ENCODE measurements at places on chromosomes 6 and 20.

- DNase-seq, result peak; percentile 67
Measured at GRCh38 chr20:2101865-2102584, 398 bp downstream of the STK35 start.

- DNase-seq, result no peak
Measured at GRCh38 chr6:53124131-53124800, 24.4 kb downstream of the GCM1 start.

GRCh38 chr6:34689742-34690141, 6.8 kb downstream of the ILRUN start:
- no peak for DNase-seq

GRCh38 chr6:44203955-44204354, 12.8 kb upstream of the MYMX start:
- DNase-seq, result no peak

DNA sequence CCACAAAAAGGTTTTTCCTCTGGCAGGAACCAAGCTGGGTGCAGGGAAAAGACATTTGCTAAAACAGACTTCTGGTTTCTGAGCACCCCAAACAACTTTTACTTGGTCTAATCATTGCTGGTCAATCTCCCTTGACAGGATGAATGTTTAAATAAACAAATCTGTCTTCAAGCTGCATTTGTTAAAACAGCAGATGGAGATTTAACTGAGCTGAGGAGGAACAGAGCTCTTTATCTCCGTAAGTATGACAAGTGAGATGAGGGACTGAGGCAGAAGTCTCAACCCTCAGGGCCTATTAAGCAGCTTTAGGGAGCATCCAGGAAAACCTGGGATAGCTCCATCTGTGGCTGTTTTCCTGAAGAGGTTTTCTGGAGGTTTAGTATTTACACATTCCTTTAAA, 40.6 kb downstream of the NINL start:
- DNase-seq, result no peak

DNA sequence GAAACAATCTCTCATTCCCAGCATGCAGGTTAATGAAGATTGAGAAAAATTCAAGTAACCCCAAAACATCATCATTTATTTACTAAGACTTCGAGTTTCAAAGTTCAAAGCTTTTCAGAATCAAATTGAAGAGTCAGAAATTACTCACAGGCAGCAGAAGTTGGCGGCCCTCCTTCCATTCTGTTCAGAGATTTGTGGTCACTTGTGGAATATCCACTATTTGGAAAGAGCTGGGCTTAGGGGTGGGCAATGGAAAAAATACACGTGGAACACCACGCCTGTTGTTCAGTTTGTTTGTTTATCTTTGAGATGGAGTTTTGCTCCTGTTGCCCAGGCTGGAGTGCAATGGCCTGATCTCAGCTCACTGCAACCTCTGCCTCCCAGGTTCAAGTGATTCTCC, 108.6 kb upstream of the NAA20 start:
- no peak for DNase-seq

DNA sequence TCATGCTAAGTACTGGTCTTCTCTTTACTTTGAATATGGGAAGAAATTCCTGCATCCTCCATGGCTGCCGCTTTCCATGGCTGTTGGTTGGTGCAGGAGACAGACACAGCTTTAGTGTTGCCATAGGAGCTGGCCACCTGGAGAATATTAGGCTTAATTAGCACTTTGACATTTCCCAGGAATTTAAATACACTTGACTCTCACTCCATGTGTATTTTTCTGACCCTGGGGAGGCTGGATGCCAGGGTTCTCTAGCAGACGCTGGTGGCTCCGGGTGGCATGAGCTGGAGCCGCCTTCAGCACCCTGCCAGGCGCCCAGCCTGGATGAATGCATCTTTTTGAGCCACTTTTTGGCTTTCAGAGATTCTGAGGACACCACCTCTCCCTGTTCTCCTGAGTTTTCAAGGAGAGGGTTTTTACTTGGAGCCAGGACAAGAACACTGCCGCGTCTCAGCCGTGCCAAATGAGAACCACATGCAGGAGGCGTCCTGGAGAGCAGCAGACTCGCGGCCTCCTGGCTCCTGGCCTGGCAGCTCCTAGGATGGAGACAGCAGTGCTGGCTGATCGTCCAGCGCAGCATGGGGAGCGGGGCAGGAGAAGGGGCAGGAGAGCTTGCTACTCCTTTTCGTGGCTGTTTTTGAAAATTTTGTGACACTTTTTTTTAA, 258.8 kb downstream of the SMOC2 start:
- no peak for DNase-seq

DNA sequence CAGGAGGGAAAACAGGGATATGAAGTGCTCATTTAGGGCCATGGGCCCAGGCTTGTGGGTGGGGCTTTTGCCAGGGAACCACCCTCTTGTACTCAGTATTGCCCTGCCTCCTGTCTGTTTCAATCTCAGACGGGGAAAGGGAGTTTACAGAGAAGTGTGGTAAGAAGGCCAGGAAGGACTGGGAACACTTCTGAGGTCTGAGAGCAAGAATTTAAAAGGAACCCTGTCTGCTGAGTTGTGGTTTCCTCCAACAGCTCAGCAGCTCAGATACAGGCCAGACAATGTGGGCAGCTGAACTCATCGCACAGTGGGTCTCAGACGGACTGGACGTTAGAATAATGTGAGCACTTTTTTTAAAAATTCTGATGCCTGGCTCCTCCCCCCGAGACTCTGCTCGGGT, 354.1 kb upstream of the ARID1B start:
- no peak for DNase-seq

- no peak for DNase-seq
Measured at GRCh38 chr6:118354641-118355040, 193.5 kb upstream of the PLN start.

- no peak for DNase-seq
Measured at GRCh38 chr20:12072954-12073264, 155.2 kb downstream of the BTBD3 start.

DNA sequence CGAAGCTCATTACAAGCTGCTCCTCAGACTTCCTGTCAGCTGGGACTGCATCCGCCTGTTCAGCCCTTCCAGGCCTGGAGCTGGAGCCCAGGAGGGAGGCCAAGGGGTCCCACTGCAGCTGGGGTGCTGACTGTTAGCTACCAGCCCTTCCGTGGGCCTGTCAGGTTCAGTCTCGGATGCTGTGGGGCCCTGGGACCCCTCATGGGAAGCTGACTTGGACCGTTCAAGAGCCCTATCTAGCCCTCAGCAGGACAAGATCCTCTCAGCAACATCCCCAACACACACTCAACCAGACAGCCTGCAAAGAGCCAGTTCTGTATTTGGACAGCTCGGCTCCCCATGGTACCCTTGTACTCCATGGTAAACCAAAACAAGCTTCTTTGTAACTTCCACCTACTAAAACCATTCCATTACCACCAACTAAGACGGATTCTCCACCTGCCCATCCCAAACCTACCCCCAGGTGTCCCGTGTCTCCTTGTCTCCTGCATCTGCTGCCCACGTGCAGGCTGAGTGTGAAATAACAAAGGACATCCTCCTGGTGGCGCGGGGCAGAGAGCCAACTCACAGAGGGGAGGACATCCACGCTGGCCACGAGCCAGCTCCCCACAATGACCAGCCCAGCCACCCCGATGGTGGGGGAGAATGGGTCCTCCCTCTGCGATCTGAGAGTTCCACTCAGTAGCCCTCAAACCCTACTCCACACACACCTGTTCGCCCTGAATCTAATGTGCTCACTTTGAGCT, 111.2 kb downstream of the TAF4 start:
- no peak for DNase-seq

- DNase-seq, result no peak
Measured at GRCh38 chr20:35514371-35514932, 15.0 kb downstream of the C20orf173 start.

DNA sequence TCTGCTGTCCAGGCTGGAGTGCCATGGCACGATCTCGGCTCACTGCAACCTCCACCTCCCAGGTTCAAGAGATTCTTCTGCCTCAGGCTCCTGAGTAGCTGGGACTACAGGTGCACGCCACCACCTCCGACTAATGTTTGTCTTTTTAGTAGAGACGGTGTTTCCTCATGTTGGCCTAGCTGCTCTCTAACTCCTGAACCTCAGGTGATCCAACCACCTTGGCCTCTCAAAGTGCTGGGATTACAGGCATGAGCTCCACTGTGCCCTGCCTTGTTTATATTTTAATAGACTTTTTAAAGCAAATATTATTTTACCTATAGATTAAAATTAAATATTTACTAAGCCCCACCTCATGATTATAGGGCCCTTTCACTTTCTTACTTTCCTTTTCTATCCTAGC, 483.2 kb upstream of the EPHA7 start:
- DNase-seq, result no peak

All from stimulated activated CD8-positive, alpha-beta memory T cell treated with anti-CD3 and anti-CD28 coated beads, Interleukin-7, amount 100 ng/mL, for 48 hours (primary cell).